ENCODE measurements at places on chromosomes 16 and 17.

DNA sequence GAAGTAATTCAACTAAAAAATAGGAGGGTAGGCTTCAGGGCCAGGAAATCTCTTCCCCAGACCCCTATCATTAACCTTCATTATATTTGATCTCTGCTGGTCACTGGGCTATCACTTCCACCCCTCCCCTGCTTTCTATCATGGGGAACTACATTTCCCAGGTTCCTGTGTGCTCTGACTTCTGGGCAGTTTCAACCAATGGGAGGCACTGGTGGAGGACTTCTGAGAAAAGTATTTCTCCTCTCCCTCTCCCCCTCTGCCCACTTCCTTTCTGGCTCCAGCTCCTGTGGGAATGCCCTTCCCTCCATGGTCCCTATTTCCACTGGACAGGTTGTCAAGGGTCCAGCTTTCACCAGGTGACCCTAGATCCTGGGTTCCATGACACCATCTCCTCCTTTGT, 364.4 kb downstream of the C16orf95 start:
- no peaks in the 10 kb centered on the region for H3K4me1 ChIP-seq
- H3K27me3 ChIP-seq, result no peaks in the 10 kb centered on the region
- no peak overlapping the region for H3K27ac ChIP-seq
- no peak overlapping the region for H3K4me3 ChIP-seq
- H3K36me3 ChIP-seq, result no peaks in the 10 kb centered on the region

DNA sequence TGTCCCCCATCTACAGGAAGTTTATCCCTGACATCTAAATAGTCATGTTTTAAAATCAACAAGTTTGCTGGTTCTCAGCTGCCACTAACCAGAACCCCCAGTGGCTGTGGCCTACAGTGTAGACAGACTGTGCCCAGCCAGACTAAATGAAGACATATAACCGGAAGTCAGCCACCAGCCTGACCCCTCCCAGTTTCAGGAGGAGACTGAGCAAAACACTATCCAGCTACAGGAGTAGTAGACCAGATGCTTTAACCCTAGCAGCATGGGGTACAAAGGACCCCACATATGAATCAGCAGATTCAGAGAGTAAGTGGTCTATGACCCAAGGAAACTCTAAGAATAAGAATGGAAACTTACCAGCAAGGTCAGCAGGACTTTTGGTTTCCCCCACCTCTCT, 83.4 kb downstream of the HIC1 start:
- H3K4me1 ChIP-seq, result peaks cover 11% of the 10 kb centered on the region
- no peaks in the 10 kb centered on the region for H3K27me3 ChIP-seq
- H3K36me3 ChIP-seq, result peaks cover 2% of the 10 kb centered on the region

DNA sequence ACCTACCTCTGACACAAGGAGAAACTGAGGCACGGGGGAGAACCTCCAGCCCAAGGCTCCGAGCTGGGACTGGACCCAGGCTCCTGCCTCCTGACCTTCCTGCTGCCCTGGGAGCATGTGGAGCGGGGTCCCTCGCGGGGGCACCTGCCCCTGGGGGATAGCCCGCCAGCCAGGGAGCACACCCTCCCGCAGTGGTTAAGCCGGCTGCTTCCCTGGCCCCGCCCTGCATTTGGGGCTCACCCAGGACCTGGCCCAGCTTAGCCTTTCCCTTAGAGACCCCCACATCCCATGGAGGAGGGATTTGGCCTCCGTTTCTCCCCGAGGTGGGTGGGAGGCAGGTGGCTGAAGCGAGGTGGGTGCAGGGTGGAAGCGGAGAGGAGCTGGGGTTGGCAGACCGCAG, 1.8 kb upstream of the CDH15 start:
- peaks cover 9% of the 10 kb centered on the region for H3K27me3 ChIP-seq
- H3K4me1 ChIP-seq, result peaks cover 12% of the 10 kb centered on the region
- H3K27ac ChIP-seq, result no peak overlapping the region
- peaks cover 8% of the 10 kb centered on the region for H3K36me3 ChIP-seq
- no peak overlapping the region for H3K4me3 ChIP-seq
- DNase-seq, result no peak

GRCh38 chr17:78774956-78775571, 7.0 kb downstream of the CYTH1 start:
- no peaks in the 10 kb centered on the region for H3K27me3 ChIP-seq
- H3K27ac ChIP-seq, result peak overlapping the region; percentile 94

DNA sequence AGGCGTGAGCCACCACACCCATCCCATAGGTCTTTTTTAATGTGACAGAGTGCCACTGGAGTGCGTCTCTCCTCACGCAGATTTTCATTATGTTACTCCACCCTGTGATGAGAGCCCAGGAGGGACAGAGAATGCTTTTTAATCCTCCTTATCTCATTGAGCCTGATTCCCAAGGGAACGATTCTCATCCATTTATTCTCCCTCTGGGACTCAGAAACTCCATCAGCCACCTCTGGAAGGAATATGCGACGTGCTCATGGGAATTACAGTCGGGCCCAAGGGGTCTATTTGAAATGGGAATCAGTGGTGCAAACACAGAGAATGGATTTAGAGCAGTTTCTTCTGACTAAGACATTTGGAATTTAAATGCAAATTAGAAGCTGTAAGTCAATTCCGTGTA, 155.9 kb upstream of the HSBP1 start:
- no peak overlapping the region for H3K27ac ChIP-seq
- H3K4me3 ChIP-seq, result no peak overlapping the region
- H3K27me3 ChIP-seq, result no peaks in the 10 kb centered on the region
- no peak for DNase-seq
- peaks cover 2% of the 10 kb centered on the region for H3K36me3 ChIP-seq

DNA sequence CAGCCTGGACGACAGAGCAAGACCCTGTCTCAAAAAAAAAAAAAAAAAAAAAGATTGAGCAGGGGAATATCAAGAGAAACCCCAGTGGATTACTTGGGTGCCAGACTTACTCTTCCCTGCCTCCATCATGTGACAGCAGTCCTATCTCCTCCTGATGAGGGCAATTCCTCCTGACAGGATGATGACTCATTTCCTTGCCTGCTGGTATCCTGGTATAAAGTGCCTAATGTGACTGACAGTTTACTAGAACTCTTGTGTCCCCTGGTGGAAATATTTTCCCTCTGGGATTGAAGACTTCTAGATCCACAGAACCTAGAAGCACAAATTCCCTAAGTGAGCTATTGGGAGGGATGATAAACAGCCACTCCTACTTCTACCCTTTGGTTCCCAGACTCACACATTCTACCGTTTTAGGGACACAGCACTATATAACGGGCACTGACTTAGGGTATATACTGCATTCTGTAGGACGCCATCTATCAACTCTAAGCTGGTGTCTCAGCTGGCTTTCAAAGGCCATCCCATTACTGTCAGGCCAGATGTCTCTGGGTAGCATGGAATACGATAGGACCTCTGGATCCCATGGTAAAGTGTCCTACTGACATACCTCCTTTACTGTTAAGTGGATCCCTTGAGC, 114.6 kb upstream of the MED13 start:
- no peak overlapping the region for H3K27ac ChIP-seq
- no peaks in the 10 kb centered on the region for H3K27me3 ChIP-seq
- no peaks in the 10 kb centered on the region for H3K4me1 ChIP-seq
- no peak for DNase-seq
- no peaks in the 10 kb centered on the region for H3K36me3 ChIP-seq
- no peak overlapping the region for H3K4me3 ChIP-seq

DNA sequence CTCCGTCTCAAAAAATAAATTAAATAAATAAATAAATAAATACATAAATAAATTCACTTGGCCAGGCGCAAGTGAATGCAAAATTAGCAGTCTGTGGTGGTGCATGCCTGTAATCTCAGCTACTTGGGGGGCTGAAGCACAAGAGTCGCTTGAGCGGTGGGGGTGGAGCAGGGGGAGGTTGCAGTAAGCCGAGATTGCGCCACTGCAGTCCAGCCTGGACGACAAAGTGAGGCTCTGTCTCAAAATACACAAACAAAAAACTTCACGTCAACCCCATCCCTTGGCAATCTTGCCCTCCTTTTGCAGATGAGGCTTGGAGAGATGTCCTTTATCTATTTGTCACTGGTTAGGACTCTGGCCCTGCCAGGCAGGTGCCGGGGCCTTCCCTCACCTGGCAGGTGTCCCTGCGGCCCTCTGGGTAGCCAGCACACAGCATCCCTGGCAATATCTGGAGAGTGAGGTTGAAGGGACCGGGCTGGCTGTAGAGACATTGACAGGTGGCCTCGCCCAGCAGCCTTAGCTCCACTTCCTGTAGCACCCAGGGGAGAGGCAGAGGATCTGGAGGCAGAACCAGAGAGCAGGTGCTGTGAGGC, 4.4 kb downstream of the PRSS36 start:
- H3K4me1 ChIP-seq, result peaks cover 11% of the 10 kb centered on the region
- H3K27ac ChIP-seq, result no peak overlapping the region
- H3K4me3 ChIP-seq, result no peak overlapping the region

DNA sequence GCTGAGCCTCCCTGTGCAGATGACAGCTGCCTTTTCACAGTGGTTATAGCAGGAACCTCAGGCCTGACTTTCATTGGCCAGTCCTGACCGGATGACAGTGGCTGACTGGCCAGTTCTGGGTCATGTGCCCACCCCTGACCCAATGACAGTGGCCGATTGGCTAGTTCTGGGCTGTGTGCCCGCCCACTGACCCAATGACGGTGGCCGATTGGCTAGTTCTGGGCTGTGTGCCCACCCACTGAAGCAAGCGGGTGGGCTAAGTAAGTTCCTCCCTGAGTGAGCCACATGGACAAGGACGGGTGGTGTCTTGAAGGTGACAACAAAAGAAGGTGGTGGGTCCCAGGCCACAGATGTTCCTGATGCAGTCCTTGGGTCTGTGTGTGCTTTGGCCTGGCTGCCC, 9.5 kb downstream of the DEF8 start:
- DNase-seq, result no peak
- H3K4me3 ChIP-seq, result no peak overlapping the region
- no peaks in the 10 kb centered on the region for H3K27me3 ChIP-seq
- H3K36me3 ChIP-seq, result peaks cover 16% of the 10 kb centered on the region
- no peak overlapping the region for H3K27ac ChIP-seq

DNA sequence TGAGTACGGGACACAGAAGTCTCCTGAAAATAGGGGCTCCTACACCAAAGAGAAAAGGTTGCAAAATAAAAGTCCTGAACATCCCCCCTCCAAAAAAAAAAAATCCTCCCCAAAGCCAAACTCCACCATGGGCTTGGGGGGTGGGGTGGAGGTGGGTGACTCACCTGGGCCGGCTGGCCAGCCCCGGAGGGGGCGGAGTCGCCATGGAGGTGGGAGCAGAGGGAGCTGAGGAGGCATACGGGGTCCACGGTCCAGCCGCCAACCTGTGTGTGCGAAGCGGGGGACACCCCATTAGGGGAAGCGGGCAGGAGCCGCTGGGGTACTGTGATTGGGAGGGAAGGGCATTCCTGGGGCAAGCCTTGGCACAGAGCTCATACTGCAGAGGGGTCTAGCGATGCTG, 31.0 kb downstream of the SRCIN1 start:
- H3K4me3 ChIP-seq, result no peak overlapping the region
- H3K36me3 ChIP-seq, result peaks cover 2% of the 10 kb centered on the region
- H3K4me1 ChIP-seq, result peaks cover 6% of the 10 kb centered on the region
- H3K27me3 ChIP-seq, result peaks cover 94% of the 10 kb centered on the region
- no peak overlapping the region for H3K27ac ChIP-seq

Measured in central memory CD8-positive, alpha-beta T cell (primary cell).